ENCODE measurements at places on chromosomes 16 and 17.

DNA sequence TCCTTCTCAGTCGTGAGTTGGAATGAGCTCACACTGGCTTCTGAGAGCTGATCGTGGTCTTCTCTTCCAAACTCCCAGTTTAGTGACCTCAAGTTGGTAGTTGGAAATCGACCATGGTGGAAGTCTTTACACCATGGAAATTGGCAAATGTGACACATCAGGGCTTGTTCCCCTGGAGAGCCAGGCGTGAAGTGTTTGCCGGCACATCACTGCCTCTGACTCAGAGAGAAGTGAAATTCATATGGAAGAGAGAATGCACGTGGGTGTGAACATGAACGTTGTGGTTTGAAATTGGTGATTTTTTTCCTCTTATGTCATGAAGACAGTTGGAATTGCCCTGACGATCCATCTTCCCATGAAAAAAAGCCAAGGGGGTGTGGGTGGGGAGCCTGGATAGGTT is 47.4 kb downstream of the AXIN2 start:
- no peak for DNase-seq

DNA sequence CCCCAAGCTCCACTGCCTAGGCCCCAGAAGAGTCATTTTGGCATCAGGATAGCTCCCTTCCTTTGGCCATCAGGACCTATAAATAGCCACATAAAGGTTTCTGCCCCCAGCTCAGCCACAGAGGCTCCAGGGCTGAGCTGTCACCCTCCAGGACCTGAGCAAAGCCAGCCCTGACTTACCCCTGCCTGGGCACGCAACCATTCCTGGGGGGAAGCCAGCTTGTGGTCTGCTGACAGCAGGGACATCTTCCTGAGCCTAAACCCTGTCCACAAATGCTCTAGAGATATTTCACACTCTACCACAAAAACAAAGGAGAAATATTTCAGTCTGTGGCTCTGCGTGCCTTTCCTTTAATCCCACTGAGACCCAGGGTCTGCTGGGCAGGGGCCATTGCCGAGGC is 123.7 kb upstream of the CCL2 start:
- no peak for DNase-seq

- no peak for DNase-seq
Measured at GRCh38 chr16:72561-73548, at the start of gene RHBDF1. Gene RHBDF1 (minus strand): TSS chr16:72631. CDS start chr16:65015, 7,616 bp downstream.

- no peak for DNase-seq
Measured at GRCh38 chr16:10335681-10336080, 50.2 kb upstream of the ATF7IP2 start.

DNA sequence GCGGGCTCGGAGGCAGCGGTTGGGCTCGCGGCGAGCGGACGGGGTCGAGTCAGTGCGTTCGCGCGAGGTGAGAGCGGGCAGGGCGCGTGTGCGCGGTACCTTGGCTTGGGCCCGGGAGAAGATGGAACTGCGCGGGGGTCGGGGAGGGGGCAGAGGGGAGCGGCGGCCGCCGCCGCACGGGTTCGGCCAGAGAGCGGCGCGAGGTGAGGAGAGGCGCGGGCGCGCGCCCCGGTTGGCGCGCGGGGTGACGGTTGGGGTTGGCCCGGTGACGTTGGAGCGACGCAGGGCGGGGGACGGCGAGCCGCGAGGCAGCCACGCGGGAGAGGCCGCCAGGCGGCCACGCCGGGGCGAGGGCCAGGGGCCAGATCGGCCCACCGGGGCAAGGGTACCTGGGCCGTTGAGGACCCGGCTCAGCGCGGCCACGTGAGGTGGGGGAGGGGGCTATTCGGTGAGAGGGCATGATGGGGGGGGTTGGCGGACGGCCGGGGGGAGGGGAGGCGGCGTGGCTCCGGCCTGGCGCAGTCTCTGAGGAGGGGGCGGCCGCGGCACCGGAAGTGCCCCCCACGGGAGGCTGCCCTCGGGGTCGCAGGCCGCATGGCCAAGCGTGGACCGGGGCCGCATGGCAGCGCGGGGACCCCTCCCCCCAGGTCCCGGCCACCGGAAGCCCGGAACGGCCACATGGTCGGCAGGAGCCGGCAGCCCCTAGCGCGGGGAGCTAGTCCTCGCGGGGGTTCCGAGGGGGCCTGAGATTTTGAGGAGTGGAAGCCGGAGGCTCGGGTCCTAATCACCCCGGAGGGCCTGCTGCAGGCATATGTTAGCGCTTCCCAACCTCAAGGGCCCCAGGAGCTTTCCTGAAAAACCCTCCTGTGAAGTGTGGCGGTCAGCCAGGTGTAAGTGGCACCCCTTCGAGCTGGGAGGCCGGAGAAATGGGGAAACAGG is 527 bp downstream of the EIF5A start:
- DNase-seq, result no peak

DNA sequence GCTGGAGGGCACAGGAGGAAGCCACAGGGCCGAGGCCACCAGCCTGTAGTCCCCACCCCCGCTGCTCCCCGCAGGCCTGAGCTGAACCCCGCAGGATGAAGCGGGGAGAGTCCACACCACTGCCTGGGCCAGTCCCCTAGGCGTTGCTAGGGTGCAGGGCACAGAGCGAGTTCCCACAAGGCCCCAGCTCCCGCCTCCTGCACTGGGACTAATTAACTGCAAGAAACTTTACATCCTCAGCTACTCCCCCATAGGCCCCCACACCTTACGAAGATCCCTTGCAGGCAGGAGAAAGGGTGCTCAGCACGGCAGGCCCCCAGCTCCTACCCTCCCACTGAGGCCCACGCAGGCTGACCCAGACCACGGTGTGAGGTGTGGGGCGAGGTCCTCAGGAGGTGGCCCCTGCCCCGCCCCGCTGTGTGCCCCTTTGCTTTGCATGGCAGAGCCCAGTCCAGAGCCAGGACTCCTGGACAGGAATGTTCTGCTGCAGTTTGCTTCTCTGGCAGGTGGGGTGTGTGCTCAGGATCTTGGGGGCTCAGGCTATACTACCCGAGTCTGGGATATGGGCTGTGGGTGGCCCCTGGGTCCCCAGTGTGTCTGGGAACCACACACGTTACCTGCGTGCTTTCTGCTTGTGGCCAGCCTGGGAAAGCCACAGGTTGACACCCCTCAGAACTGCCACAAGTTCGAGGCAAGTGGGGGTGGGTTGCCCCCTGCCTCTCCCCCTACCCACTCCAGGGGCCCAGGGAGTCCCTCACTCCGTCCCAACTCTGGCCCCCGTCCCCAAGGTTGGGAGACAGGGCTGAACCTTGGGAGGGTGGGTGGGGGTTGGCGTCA is 1.2 kb downstream of the GNG13 start:
- no peak for DNase-seq

- DNase-seq, result no peak
Measured at GRCh38 chr16:85470873-85471272, 142.2 kb upstream of the GSE1 start.

DNA sequence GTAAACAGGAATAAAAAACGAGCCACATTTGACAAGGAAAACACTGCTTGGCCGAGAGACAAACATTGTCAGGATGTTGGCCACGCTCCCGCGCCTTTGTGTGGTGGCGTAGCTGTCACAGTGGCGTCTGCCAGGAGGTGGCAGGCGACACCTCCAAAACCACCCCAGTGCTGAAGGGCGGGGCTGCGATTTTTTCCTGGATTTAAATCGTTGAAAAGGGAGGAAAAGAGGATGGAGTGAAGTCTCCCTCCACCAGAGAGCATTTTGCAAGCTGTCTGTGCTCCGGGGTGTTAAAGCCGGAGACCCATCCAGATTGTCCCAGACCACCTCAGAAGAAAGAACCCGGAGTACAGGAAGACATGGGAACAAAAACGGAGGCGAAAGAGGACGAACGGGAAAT is 12.7 kb downstream of the MRM3 start:
- DNase-seq, result peak; percentile 42

DNA sequence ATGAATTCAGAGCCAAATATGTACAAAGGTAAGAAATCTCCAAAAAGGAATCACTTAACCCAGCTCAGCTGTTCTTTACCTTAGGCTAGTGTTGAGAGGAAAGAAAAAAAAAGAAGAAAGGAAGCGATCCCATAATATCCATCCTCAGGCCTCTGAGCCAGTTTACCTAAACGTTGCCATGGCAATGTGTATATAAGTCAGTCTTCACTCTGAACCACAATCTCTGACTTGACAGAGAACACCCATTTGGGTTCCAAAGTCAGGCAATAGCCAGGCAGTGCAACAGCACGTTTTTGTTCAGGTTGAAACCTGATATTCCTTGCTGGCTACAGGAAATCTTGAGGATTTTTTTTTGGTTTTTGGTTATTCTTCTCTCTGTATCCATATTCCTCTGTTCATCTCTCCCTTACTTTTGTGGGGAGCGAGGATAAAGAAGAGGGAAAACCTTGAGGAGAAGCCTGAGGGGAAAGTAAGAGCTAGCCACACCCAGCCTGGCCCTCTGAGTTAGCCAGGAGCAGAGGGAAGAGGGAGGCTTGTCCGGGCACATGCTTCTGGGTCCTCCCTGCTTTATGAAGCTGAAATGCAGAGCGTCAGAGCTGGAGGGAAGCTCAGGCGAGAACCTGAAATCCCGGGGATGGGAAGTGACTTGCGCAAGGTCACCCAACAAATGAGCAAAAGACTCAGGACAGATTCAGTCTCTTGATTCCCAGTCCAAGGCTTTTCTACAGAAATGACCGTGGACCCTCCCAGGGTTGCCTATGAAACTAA is 152.7 kb downstream of the SOX9 start:
- no peak for DNase-seq

GRCh38 chr16:12573730-12574383 is 229.8 kb downstream of the CPPED1 start:
- DNase-seq, result peak; percentile 18

DNA sequence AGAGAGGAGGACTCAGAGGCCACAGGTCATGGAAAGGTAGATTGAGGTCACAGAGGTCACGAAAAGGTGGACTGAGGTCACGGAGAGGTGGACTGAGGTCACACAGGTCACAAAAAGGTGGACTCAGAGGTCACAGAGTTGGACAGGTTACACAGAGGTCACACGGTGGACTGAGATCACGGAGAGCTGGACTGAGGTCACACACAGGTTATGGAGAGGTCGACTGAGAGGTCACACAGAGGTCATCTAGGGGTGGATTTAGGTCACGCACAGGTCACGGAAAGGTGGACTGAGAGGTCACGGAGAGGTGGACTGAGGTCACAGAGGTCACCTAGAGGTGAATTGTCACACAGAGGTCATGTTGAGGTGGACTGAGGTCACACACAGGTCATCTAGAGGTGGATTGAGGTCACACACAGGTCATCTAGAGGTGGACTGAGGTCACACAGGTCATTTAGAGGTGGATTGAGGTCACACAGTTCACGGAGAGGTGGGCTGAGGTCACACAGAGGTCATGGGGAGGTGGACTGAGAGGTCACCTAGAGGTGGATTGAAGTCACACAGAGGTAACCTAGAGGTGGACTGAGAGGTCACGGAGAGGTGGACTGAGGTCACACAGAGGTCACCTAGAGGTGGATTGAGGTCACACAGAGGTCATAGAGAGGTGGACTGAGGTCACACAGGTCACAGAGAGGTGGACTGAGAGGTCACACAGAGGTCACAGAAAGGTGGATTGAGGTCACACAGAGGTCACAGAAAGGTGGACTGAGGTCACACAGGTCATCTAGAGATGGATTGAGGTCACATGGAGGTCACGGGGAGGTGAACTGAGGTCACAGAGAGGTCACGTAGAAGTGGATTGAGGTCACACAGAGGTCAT is 26.7 kb upstream of the JPT2 start:
- DNase-seq, result no peak

GRCh38 chr17:21129023-21129681 is 2.4 kb downstream of the DHRS7B start:
- no peak for DNase-seq

- DNase-seq, result no peak
Measured at GRCh38 chr17:16439303-16439791, 24.0 kb downstream of the TRPV2 start.

- no peak for DNase-seq
Measured at GRCh38 chr17:82703036-82703745, 4.7 kb upstream of the RAB40B start.

Measured in Panc1 (cell line).